ENCODE measurements at places on chromosomes 4 and X.

- DNase-seq, result no peak
Observed at GRCh38 chr4:140740422-140740821, 15.8 kb downstream of the TBC1D9 start.

GRCh38 chr4:110414561-110414920, 61.4 kb upstream of the ENPEP start:
- DNase-seq, result no peak

GRCh38 chrX:1524874-1525582, 12.0 kb downstream of the P2RY8 start:
- no peak for DNase-seq

GRCh38 chrX:31092476-31092875, 20.6 kb upstream of the FTHL17 start:
- no peak for DNase-seq

- no peak for DNase-seq
Observed at GRCh38 chr4:181249031-181249430, 994.2 kb upstream of the TENM3 start.

- no peak for DNase-seq
Observed at GRCh38 chr4:11596989-11597388, 168.3 kb upstream of the HS3ST1 start.

GRCh38 chr4:66795724-66796123, 749.6 kb downstream of the CENPC start:
- DNase-seq, result no peak
